ENCODE measurements at places on chromosomes 12 and 14. TPM values are rescaled to one million over a fixed set of nuclear protein-coding genes. Genes with fewer than 3 reads are reported as not detected.

The SOCS4 gene
- total RNA-seq: 23.5 TPM

The MAPK1IP1L gene
- total RNA-seq: 63.5 TPM

The CKB gene
- 8.2 TPM for total RNA-seq

The KLRF1 gene
- 11.4 TPM for total RNA-seq

The PTPRR gene
- total RNA-seq: 1.3 TPM
